Activated CD4-positive, alpha-beta T cell treated with anti-CD3 and anti-CD28 coated beads for 36 hours (primary cell): ENCODE measurements at places on chromosomes 1 and 21.
A peak's percentile ranks its signal among the peaks of the same experiment; 100 is the strongest.

DNA sequence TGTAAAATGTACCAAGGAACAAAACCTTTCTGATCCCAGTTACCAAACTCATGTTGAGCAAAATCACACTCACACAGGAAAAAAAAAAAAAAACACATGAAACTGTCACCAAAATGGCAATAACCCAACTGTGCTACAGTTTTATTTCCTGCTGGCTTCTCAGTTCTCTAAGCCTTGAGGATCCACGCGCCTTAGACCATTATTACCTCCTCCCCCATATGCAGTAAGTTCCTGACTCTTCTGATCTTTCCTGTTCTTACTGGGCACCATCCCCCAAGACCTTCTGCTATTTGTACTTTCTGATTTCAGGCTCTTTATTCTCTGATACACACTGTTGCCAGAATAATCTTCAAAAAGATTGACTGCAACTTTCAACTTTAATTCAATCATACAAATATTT, 79.6 kb downstream of the SLC45A1 start:
- DNase-seq: peak; percentile 36

DNA sequence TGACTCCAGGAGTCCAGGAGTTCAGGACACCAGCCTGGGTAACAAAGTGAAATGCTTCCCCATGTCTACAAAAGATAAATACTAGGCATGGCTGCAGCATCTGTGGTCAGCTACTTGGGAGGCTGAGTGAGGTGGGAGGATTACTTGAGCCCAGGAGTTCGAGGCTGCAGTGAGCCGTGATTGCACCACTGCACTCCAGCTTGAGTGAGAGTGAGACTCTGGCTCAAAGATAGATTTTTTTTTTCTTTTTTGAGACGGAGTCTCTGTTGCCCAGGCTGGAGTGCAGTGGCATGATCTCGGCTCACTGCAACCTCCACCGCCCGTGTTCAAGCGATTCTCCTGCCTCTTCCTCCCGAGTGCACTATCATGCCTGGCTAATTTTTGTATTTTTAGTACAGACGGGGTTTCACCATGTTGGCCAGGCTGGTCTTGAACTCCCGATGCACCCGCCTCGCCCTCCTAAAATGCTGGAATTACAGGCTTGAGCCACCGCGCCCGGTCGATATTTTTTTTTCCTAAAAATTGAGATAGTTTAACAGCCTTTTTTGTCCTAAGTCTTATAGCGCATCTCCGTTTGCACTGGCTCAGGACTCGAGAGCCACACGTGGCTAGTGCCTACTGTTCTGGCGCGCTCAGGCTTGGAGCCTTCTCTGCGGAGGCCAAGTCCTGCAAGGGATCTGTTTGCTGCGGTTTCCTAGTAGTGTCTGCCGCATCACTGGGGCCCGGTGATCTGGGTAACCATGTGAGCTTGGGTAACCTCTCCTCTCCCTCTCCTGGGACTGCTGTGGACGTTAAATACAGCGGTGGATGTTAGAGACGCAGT, 1.0 kb upstream of the MFN2 start:
- no peak for DNase-seq

GRCh38 chr1:29931477-29932175, 695.3 kb downstream of the PTPRU start:
- DNase-seq: no peak

DNA sequence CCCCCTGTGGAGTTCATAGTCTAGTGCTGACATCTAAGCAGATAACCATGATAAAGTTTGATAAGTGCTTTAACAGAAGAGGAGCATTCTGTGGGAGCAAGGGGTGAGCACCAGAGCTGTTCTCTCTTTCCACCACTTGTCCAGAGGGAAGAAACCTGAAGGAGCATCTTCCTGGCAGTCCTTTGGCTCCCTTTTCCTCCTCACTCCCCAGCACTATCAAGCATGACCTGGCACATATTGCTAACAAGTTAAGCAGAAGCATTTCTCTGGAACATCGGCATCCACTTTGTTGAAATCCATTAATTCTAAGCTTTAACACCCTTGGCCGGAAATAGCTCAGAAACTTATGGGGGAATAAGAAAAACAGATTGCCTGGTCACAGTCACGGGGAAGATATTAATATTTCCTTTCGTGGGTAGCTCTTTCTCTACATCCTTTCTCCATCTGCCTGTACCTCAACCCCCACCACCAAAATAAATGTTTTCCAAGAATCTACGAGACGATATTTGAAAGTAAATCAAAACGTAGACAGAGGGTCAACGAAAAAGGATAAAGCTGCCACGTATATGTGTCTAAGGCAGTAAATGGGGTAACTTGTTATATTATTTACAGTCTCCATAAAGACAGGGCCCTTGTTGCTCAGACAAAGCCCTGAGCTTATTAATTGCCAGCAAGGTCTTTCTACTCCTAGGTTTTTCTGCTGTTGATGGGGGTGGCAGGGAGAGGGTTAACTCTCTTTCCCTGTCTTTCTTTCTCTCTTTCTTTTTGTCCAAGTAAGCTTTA, 351.4 kb downstream of the NUF2 start:
- no peak for DNase-seq

- no peak for DNase-seq
These were observed 29.7 kb downstream of the MRPL39 start for GRCh38 chr21:25577424-25578055.

DNA sequence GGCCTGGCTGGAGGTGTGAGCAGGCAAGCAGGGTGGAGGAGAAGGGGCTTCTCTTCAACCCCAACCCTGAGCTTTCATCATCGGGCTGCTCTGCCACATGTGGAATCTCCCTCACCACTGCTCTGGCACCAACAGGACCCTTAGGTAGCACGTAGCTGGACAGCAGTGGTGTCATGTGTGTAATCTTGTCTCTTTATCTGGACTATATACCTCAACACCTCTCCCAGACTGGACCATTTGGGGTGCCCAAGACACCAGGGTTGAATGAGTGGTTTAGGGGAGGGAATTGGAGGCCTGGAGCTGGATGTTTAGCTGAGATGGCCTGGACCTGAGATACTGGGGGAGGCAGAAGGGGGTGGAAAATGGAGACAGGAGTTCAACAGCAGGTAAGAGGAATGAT, 63.0 kb downstream of the UBE2T start:
- no peak for DNase-seq

GRCh38 chr1:234486858-234487840, 8.2 kb upstream of the TARBP1 start:
- DNase-seq: peak; percentile 61
